ENCODE measurements at places on chromosomes 6 and 20.

- no peak for DNase-seq
These were observed 173.9 kb downstream of the LRFN2 start for GRCh38 chr6:40413239-40413638.

DNA sequence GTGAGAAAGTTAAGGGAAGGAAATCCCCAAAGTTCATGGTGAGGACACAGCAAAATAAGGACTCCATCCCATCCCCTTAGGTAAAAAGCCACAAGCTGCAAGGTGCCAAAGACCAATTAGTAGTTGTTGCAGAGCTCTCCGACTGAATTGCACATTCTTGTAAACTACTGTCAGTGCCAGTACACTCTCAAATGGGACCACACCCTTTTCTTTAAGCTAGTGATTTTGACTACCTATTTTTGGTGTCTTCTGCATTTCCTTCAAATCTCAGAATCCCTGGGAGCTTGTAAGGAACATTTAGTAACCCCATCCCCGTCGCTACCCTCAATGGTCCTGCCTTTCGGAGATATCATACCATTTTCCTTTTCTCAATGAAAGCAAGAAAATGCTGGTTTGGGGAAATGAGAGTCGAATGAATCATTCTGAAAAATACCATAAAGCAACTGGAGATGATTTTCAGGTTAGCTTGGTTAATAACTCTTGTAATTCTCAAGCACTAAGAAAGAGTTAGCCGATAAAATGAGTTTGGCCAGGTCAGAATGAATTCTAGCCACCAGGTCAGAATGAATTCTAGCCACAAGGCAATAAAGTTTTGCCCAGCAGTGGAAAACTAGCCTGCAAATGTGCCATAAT is 5.2 kb upstream of the HMGN3 start:
- DNase-seq: no peak

- DNase-seq: no peak
These were observed 35.2 kb upstream of the MRGBP start for GRCh38 chr20:62760856-62761758.

DNA sequence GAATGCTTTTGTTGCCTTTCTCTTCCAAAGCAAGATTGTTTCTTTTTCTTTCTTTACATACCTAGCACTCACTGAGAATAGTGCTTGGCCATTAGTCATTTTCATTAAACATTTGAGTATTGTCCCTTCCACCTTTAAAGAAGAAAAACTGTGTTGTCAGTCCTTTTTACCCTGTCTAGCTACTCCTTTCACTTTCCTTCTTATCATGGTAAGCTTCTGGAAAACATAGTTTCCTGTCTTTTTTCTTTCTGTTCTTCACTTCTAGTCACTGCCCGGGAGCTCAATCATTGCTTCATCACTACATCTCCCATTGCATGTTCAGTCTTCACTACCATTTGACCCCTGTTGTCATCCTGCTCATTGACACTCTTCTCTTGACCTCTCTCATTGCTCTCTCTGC is 12.1 kb downstream of the VAPB start:
- no peak for DNase-seq

DNA sequence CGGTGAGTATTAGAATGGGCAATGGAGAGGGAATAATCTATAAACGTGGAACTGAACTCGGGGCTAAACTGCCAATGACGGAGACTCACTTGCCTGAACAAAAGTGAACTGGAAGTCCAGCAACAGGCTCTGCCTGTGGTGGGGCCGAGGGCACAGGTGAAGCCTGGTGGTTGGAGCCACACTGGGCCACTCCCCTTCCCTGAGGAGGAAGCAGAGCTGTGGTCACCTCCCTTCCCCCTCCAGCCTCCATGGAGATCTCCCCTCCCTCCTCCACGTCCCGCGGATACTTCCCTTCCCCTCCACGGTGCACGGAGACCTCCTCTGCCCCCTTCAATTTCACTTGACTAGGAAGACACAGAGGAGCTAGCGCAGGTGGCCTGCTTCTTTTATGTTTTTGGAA is 14.7 kb upstream of the DSP start:
- DNase-seq: no peak

DNA sequence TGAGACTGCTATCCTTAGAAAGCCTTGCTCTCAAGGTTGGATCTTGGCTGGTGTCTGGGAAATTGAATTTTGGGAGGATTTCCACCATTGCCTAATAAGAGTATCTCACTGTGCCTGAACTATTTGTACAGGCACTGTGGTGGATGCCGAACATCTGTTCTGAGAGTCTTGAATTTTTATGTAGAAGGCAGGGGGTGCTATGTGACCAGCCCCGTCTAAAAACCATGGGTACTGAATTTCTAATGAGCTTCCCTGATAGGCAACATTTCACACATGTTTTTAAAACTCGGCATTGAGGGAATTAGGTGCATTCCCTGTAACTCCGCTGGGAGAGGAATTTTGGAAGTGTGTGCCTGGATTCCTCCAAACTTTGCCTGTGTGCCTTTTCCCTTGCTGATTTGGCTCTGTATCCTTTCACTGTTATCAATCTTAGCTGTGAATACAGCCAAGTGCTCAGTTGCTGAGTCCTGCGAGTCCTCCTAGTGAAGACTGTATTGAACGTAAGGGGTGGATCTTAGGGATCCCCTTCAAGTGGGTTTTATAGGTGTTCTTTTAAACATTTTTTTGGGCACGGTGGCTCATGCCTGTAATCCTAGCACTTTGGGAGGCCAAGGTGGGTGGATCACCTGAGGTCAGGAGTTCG is 27.6 kb upstream of the SCAF8 start:
- DNase-seq: no peak

- DNase-seq: no peak
These were observed 336.0 kb downstream of the DHX35 start for GRCh38 chr20:39298121-39298520.

DNA sequence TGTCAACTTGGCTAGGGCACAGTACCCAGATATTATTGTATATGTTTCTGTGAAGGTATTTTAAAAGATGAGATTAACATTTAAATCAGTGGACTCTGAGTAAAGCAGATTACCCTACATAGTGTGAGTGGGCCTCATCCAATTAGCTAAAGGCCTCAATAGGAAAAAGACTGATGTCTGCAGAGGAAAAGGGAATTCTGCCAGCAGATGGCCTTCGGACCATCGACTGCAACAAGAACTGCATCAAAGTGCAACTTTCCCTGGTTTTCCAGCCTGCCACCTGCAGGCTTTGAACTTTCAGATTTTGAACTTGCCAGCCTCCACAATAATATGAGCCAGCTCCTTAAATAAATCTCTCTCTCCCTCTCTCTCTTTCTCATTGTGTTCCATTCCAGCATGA is 80.5 kb downstream of the IMPG1 start:
- DNase-seq: no peak

DNA sequence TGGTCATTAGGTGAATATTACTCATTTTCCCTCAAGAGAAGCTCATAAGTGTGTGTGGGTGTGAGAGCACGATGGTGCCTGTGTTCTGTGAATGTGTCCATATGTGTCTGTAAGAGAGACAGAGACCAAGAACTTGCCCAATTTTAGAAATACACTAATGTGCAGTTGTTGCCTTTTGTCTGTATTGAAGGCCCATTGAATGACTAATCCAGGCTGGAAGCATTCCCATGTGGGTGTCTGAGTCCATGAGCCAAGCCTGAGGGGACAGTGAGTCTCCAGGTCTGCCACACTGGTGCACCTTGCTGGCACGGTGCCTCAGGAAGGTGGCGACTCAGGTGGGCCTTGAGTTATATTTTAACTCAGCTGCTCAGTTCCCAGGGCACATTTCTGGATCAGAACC is 25.5 kb upstream of the ASXL1 start:
- DNase-seq: no peak

DNA sequence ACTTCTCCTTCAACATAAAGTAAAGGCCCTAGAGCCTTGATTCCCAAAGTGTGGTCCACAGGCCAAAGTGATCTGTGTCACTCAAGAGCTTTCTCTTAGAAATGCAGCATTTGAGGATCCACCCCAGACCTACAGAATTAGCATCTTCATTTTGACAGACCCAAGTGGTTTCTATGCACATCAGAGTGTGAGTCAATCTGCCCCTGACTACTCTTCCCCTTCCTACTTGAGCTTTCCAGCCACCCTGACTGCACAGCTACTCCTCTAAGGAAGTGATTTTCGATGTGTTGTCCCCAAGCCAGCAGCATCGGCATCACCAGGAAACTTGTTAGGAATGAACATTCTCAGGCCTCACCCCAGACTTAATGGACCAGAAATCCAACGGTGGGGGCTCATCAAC is 2.6 kb downstream of the MEP1A start:
- no peak for DNase-seq

- DNase-seq: no peak
These were observed 350.8 kb downstream of the RNGTT start for GRCh38 chr6:88612631-88613030.
